ENCODE measurements at places on chromosomes 2 and 18.

GRCh38 chr18:60485201-60485600 lies 112.6 kb upstream of the MC4R start:
- no peak for DNase-seq
- no peaks in the 10 kb centered on the region for H3K36me3 ChIP-seq
- no peaks in the 10 kb centered on the region for H3K4me1 ChIP-seq
- H3K27ac ChIP-seq = no peak overlapping the region

DNA sequence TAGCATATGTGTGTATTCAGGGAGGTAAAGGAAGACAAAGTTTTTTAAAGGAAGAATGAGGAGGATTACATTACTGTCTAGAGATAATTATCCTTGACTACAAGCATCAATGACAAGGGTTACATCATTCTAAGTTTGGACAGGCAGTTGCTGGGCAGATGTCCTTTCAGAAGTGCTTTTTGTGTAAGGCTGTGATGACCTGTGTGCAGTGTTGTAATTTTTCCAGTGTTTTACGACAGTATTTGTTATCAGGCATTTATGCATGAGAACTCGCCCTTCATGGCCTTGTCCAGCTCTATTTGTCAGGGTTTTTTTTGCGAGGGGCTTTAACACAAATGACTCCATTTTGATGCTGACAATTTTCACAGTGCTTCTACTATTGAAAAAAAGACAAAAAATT lies 658.3 kb upstream of the NXPH2 start:
- H3K27me3 ChIP-seq = no peaks in the 10 kb centered on the region
- H3K36me3 ChIP-seq = no peaks in the 10 kb centered on the region
- no peaks in the 10 kb centered on the region for H3K4me1 ChIP-seq
- DNase-seq = no peak
- H3K4me3 ChIP-seq = no peak overlapping the region

DNA sequence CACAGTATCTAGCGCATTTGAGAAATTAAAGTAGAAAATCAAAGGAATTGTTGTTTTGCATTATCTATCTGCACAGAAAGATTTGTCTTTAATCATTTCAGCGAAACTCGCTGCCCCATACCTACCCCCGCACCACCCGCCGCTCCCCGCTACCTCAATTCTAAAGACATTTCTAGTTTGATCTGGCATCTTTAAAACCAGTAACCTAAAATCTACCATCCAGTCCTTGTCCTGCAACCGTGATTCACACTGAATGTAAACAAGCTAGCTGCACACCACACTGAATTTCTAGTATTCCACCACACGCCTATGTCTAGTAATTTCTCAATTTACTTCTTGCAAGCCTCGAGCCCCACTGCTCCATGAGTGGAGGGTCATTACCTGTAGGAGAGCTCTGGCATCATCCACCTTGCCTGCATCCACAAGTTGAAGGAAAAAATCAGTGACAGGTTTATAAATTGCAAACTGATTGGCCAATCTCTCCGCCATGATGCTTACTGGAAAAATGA lies 60.1 kb downstream of the ABCG8 start:
- H3K4me1 ChIP-seq = peaks cover 3% of the 10 kb centered on the region
- H3K27ac ChIP-seq = no peak overlapping the region
- no peaks in the 10 kb centered on the region for H3K36me3 ChIP-seq
- no peak overlapping the region for H3K4me3 ChIP-seq

DNA sequence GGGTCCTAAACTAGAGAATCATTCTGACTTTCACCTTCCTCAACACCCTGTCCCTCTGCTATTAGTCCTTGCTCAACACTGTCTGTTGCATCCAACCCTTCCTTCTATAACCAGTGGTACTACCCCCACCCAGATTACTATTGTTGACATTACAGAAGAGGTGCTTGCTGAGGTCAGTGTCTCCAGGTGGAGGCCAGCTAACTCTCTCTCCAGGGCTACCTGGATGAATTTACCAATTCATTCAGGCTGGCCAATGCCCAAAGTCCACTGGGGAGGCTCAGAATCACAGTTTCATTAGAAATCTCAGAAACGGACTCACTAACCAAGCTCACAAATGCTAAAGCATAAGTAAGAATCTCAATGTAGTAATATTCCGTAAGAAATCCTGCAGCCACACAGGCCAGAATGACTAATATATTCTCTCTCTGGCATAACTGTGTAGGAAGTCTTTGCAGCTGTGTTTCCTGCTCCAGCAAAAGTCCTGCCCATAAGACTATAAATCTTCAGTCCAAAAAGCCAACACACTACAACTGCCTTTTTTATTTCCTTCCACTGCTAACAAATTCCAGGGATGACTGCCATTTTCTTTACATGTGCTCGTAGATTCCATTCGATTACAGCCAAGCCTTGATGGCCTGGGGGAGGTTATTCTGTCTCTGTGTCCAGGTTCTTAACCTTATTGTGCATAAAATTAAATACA lies 10.0 kb upstream of the TTR start:
- no peak overlapping the region for H3K4me3 ChIP-seq
- no peaks in the 10 kb centered on the region for H3K4me1 ChIP-seq
- no peaks in the 10 kb centered on the region for H3K36me3 ChIP-seq
- DNase-seq = no peak

- H3K27ac ChIP-seq = no peak overlapping the region
- no peaks in the 10 kb centered on the region for H3K36me3 ChIP-seq
These were observed 3.5 kb downstream of the CTDP1 start for GRCh38 chr18:79682894-79683625.

DNA sequence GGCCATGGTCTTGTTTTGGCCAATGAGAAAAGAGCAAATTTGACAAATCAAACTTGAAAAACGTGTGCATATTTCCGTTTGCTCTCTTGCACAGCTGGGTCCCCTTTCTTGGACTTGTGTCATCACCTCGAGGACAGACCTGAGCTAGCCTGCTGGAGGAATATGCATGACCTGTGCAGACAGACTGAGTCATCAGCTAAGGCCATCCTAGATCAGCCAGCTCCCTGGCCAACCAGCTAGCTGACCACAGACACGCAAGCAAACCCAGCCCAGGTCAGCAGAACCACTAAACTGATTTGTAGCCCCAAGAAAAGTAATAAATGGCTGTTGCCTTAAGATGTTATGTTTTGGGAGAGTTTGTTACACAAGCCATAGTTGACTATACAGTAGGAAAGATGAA lies 61.3 kb upstream of the PAX3 start:
- H3K27me3 ChIP-seq = no peaks in the 10 kb centered on the region
- H3K4me3 ChIP-seq = no peak overlapping the region
- no peaks in the 10 kb centered on the region for H3K4me1 ChIP-seq
- no peak for DNase-seq
- no peaks in the 10 kb centered on the region for H3K36me3 ChIP-seq

All from prostate gland (tissue), 2 donors.